ENCODE measurements at places on chromosomes 5 and 9.
A peak's percentile ranks its signal among the peaks of the same experiment; 100 is the strongest.

DNA sequence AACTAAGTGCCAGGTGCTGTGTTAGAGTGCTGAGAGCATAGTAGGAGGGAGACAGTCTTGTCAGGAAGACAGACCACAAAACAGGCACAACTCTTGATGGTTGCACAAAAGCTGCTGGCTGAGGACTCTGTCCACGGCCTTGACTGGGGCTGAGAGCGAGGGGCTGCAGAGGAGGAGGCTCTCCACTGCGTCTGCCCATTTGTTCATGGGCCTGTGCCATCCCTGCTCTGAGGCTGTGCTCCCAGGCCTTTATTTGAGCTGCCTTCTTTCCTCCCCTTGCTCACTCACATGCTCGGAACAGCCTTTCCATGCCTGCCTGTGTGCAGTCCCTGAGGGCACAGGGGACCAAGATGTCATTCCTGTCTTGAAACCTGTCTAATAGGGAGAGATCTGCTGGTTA lies 147.8 kb downstream of the CACNA1B start:
- no peak for DNase-seq

GRCh38 chr5:74326571-74327338 lies 313.8 kb downstream of the ENC1 start:
- peak; percentile 92 for DNase-seq

- no peak for DNase-seq
These were observed 112.3 kb downstream of the SLC28A3 start for GRCh38 chr9:84228130-84228720.

DNA sequence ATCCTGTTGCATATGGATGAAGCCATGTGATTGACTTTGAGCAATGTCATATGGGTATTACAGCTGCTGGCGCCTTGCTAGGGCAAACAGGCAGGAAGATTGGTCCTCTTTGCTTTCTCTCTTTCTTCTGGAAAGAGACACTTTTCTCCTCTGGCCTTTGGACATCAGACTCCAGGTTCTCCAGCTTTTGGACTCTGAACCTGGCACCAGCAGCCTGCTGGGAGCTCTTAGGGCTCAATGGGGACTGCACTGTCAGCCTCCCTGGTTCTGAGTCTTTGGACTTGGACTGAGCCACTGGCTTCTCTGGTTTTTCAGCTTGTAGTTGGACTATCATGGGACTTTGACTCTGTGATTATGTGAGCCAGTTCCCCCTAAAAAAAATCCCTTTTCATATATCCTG lies 34.8 kb upstream of the TENT4A start:
- no peak for DNase-seq

- no peak for DNase-seq
These were observed 110.2 kb downstream of the MLLT3 start for GRCh38 chr9:20512106-20512505.

DNA sequence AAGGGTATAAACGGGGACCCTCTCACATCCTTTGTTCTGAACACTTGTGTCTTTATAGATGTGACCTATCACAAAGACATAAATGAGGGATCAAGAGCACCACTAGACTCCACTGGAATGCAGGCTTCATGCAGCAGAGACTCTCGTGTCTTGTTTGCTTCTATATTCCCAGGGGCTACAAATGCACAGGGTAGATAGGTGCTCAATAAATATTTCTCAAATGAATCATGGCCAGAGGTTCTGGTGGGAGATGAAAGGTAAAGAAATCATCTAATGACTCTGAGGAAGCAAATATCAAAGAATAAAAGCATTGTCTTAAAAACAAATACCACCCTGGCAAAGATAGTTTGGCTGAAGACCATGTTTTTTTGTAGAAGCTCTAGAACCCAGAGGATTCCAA lies 6.6 kb downstream of the SLC36A3 start:
- no peak for DNase-seq

- DNase-seq: no peak
These were observed 89.5 kb downstream of the MAN2A1 start for GRCh38 chr5:109779036-109779735.

- DNase-seq: no peak
These were observed 386.9 kb upstream of the SMC2 start for GRCh38 chr9:103707181-103707580.

- DNase-seq: no peak
These were observed 12.9 kb downstream of the PLPP7 start for GRCh38 chr9:131302244-131303075.

DNA sequence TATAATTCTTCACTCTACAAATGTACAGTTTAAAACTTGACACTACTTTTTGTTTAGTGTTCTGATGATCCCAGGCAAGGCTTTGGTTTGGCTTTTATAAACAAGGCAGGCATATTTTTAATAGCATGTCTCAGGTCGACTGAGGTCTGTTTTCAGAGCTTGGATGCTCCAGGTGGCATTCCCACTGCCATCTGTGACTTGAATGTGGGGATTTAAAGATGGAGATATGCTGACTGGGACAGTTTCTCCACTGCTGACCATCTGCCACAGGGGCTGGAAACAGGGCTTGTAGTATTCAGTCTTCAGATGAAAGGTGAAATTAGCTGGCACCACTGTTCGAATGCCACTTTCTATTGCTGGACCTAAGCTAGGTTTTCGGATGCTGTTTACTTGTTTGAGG lies 1266.2 kb upstream of the CDH18 start:
- DNase-seq: no peak

GRCh38 chr5:9655641-9656040 lies 25.5 kb upstream of the TAS2R1 start:
- DNase-seq: no peak

DNA sequence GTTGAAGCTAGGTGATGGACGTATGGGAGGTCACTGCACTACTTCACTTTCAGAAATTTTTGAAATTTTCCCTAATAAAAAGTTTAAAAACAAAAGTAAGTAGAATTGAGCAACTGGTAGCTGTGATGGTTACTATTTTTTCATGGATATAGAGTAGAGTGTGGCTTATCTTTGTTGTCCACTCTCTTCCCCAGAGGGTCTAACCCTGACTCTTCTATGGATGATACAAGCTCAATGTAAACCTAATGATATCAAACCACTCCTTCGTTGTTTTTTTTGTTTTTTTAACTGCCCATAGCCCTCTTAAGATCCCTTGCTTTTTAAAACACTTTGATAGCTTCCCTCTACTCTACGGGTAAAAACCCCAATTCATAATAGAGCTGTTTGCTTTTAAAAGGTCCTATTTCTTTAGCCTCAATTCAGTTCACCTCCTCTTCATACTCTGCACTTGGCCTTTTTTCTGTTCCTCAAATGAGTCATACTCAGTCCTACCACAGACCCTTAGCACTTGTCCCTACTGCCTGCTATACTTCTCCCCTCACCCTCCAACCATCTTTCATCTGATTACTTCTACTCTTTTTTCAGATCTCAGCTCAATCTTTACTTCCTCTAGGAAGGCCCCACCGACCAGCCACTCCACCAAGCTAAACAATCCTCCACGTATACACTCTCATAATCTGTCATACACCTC lies 2.6 kb downstream of the HDAC3 start:
- DNase-seq: no peak
